AG09309 (cell line): ENCODE measurements at places on chromosomes 16 and 17.

DNA sequence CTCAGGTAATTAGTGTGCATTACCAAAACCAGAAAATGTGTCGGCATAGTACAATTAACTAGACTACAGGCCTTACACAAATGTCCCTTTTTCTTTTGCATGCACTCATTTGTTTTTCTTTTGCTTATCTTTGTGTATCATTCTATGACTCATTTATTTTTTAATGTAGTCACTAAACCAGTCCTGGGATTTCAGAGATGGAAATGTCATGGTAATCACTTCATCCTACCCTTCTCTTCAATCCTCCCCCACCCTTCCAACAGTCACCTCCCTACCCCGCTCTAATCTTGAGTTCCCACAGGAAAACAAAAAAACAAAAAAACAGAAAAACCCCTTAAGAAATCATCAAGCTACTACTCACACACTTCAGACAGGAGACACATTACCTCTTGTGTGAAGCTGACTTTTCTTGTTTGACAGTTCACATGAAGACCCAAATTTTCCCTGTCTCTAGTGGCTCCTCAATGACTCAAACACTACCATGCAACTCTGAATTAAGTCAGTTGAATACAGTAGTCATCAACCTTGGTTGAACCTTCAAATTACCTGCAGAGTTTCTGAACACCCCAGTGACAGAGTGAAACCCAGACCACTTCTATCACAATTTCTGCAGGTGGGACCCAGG is 242.4 kb upstream of the SALL1 start:
- DNase-seq = peak; percentile 4

GRCh38 chr17:50021681-50022370 is 26.8 kb upstream of the DLX3 start:
- no peak for DNase-seq

- DNase-seq = no peak
These were observed 150.3 kb downstream of the KCNJ18 start for GRCh38 chr17:21842332-21843317.

GRCh38 chr16:12414281-12414680 is 389.4 kb downstream of the CPPED1 start:
- no peak for DNase-seq

DNA sequence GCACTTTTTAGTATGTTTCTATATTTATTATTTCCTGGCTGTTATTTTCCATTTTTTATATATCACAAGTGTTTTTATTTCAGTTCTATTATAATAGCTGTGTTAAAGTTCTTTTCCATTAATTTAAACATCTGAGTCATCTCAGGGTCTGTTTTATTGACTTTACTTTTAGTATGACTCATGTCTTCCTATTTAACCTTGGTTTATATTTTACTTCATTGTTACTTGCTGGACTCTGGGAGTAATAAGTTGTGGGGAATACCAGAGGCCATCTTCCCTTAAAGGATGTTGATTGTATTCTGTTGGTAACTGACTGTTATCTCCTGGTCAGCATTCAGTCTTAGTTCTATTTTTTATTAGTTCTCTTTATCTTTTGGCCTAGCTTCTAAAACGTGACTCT is 1508.2 kb downstream of the CDH11 start:
- DNase-seq = no peak

DNA sequence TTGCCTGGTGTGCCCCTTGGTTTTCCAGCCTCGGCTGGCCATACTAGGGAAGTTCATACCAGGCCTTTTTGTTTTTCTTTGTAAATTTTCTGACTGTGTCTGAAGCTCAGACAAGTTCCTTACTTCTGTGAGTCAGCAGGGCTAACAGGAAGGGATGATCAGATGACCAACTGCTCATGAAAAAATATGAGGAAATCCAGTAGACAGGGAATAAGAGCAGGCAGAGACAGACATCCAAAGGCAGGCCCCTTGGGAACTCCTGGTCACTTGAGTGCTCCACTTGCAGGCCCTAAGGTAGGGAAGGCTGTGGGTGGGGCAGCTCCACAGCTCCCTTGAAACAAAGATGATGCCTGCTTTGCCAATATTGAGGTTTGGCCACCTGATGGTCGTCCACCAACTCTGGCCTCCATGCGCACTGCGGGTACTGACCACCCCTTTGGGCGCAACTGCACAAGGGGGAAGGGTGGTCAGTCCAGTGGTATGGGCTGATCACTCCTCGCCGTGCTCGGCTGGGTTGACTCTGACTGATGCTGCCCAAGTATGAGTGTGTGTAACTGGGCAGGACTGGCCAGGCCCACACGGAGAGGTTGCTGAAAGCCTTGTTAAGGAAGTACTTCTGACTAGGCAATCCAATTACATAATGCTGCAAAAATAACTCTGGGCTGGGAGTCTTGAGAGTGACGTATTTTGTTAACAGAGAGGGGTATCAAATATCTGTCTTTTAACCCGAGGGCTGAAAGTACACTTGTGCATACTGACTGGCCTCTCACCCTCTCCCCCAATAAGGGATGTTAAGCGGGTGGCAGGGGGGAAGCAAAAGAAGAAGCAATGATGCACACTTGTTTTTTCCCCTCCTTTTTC is 20.8 kb upstream of the ZFHX3 start:
- peak; percentile 93 for DNase-seq

DNA sequence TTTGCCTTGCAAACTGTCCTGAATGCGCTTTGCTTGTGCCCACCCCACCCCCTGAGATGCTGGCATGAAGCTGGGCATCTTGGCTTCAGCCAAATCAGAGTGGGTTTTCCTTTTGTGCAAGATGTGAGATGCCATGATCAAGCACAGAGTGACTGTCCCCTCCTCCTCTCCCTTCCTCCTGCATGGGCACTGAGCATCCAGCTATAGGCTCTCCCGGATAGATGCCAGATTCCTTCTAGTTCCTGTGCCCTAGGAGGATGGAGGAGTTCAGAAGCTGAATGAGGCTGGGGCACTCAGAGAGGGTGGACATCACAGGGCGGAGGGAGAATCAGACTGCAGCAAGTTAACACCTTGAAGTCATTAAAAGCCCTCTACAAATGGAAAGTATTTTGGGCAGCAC is 384.1 kb upstream of the CCL2 start:
- DNase-seq = no peak

GRCh38 chr17:74454197-74455024 is 12.0 kb upstream of the CD300A start:
- no peak for DNase-seq

- no peak for DNase-seq
These were observed 141.2 kb upstream of the RPL38 start for GRCh38 chr17:74062234-74062633.

DNA sequence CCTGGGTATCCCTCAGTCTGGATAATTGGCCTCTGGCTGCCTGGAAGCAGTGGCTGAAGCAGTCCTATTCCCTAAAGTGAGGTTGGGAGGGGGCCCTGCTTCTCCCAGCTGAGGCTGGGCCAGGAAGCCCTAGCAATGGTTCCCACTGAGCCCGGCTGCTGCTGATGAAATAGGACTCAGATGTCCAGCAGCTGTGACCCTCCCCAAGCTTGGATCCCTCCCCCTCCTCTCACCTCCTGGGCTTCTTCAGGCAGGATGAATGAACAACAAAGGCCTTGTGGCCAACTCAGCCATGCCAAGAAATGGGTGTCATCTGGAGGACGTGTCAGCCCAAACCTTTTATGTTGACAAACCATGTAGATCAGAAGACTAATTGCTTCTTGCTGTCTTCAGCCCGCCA is 42.0 kb downstream of the AXIN2 start:
- no peak for DNase-seq

DNA sequence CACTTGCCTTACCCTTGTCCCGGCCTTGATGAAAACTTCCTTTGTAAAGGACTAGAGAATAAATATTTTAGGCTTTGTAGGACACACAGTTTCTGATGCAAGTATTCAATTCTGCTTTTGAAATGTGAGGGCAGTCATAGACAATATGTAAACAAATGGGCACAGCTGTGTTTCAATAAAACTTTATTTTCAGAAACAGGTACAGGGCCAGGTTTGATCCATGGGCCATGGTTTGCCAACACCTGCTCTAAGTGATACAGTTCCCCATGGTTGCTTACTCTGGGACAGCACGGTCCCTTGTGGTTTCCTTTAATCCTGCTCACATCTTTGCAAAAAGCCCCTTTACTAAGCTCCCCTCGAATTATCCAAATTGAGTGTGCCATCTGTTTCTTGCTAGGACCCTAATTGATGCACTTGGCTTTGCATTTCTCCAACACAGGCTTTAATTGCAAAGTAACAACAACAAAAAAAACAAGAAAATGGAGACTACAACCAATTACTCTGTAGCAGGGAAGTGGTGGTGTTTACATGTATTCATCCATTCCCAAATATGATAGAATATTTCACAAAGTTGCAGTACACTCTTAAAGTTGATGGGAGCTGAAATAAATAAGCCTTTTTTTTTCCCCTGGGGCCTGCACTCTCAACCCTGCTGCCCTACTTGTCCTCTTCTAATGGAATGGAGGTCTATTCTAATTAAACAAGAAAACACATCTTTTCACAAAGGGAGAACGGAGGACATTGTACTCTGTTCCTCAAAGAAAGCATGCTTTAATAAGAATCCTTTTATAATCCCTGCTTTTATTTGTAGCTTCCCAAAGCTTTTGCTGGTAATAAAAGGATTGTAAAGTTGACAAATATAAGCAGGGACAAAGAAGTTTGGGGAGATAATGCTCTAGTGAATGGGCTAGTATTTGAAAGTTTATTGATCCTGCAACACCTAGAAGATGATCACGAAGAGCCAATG is 37.7 kb upstream of the TOX3 start:
- no peak for DNase-seq

DNA sequence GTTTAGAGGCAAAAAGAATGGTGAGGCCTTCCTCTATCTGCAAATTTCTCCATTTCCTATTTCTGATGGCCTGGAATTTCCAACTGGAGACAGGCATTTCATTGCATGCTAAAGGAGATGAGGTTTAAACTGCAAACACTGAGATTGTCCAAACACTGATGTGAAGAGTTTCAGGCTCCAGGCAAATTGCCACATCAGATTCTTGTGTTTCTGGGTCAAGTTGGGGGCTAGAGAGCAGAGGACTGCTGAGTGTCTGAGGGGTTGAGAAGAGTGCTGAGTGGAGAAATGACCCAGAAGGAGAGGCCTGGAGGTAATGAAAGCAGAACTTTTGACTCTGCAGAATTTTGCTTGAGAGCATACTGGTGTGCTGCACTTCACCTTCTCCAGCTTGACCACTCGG is 216.7 kb upstream of the MPHOSPH6 start:
- DNase-seq = no peak

DNA sequence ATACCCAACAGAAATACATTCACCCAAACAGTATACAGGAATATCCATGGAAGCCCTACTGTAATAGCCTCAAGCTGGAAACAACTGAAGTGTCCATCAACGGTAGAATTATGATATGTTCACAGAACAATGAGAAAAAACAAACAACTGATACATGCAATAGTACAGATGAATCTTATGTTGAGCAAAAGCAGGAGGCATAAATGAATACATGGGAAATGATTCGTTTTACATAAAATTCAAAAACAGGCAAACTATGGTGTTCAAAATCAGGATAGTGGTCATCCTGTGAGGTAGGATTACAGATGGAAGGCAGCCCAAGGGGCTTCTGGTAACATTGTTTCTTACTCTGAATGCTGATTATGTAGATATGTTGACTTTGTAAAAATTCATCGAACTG is 25.1 kb downstream of the RFFL start:
- DNase-seq = no peak

GRCh38 chr17:80879723-80880647 is 111.7 kb upstream of the CHMP6 start:
- no peak for DNase-seq

- DNase-seq = no peak
These were observed 7.3 kb upstream of the SNAI3 start for GRCh38 chr16:88693420-88694177.

DNA sequence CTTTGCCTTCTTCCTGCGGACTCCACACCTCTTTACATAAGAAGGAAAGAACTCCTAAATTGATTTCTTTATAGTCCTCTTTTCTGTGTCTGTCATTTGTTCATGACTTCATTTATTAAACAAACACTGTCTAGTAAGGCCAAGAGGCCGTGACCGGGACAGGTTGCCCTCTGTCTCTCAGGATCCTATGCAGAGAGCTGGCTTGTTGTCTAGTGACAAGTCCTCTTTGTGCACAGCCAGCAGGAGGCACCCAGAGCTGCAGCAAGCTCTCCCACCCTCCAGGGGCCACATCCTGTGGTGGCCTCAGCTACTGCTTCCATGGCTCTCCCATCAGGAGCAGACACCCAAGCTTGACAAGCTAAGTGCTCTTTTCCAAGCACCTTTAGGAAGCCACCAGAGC is 50.6 kb downstream of the PLD6 start:
- DNase-seq = no peak

DNA sequence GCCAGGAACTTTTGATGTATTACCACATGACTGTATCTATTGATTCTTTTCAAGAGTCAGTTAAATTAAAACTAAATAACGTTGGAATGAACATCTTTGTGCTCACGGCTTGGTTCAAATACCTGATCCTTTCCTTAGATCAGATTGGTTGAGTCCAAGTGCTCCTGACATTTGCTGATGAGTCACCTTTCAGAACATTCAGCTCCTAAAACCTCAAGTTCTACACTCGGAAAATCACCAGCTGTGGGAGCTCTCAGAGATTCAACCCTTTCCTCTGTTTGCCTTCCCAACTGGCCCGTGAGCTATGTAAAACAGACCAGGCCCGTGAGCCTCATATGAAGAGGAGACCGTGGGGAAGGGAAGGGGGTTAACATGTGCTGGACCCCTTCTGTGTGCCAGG is 68.1 kb downstream of the RTN4RL1 start:
- no peak for DNase-seq

DNA sequence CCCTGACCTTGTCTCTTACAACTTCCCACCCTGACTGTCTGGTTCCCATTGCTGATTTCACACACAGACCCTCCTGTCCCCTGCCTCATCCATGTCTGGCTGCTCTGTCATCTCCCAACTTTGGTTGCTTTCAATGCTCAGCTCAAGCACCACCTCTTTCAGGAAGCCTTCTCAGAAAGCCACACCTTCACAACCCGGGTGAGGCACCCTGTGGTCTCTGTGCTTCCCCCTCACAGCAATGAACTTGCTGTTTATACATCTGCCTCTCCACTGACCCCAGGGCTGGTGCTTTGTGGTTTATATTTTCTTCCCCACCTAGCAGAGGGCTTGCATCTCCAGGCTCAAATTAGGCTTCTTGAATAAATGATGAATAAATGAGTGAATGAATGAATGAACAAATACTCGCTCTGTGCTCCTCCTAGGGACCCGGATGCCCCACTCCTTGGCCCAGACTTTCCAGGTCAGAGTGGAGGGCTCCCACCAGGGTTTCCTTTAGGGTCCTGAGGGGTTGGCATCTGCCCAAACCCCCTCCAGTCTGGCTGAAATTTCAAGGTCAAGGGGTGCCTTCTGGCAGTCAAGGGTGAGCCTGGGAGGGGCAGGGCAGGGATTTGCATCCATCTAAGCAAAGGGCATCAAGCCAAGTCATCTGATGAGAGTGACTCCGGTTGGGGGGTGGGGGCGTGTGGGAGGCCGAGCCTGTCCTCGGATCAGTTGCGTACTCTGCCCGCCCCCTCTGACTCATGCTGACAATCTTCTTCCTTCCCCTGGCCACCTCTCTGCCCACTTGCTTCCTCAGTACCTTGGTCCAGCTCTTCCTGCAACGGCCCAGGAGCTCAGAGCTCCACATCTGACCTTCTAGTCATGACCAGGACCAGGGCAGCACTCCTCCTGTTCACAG is at the start of gene ITGAX:
Gene ITGAX (plus strand): TSS at position 783 of the 898 bp plus-strand sequence. CDS start 79 bp downstream, at position 862.
- no peak for DNase-seq

- DNase-seq = no peak
These were observed 71.9 kb downstream of the AXIN2 start for GRCh38 chr17:65489413-65490155.

- DNase-seq = no peak
These were observed 23.4 kb downstream of the ACSM1 start for GRCh38 chr16:20673882-20674683.
